Activated naive CD8-positive, alpha-beta T cell treated with anti-CD3 and anti-CD28 coated beads for 36 hours (primary cell): ENCODE measurements at places on chromosomes 6 and 20.

GRCh38 chr6:43280234-43280633, 17.8 kb upstream of the SLC22A7 start:
- peaks cover 42% of the 10 kb centered on the region for H3K27me3 ChIP-seq
- no peak overlapping the region for H3K4me3 ChIP-seq
- no peaks in the 10 kb centered on the region for H3K36me3 ChIP-seq
- H3K27ac ChIP-seq, result no peak overlapping the region

- peaks cover 29% of the 10 kb centered on the region for H3K27me3 ChIP-seq
- peak within 1 kb of the TSS; percentile 20 for H3K4me3 ChIP-seq
- H3K27ac ChIP-seq, result no peak within 1 kb of the TSS
- no peaks in the 10 kb centered on the region for H3K36me3 ChIP-seq
- peaks cover 3% of the 10 kb centered on the region for H3K4me1 ChIP-seq
Observed at GRCh38 chr20:23637282-23638221, at the start of gene CST3. CST3 (minus strand) TSS chr20:23637955; CDS start chr20:23637862, 93 bp downstream.

DNA sequence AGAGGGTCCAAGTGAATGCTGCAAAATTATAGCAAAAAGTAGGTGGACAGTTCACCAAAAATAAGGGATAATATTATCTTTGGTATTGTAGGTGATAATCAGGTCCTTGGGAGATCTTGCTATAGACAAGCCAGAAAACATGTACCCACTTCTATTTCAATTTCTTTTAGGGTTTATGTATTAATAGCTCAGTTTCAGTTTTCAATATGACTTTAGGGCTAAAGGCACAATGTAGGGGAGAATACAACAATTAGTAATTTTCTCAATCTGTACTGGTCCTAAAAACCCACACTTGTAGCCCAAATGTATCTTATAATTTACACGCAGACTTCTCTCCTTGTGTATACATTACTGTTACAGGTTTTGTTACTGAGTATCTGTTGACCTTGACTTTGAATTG, 307.0 kb upstream of the ID4 start:
- H3K4me3 ChIP-seq, result no peak overlapping the region
- H3K27ac ChIP-seq, result no peak overlapping the region
- H3K36me3 ChIP-seq, result no peaks in the 10 kb centered on the region
- H3K27me3 ChIP-seq, result no peaks in the 10 kb centered on the region
- H3K4me1 ChIP-seq, result no peaks in the 10 kb centered on the region

DNA sequence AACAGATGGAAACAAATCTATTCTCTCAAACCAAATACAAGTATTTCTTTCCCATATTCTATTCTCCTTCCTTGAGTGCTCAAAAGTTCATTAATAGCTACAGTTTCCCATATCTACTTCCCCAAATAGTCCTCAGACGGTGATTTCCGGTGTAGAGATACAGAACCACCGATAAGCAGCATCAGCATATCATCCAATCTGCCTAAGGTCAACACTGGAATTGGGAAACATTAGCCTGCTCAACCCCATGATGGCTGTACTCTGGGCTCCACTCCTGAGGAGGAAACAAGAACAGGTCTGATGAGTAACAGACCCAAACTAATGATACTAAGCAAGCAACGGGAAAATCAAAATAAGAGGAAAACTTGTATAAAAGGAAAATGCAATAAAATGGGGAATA, 115.6 kb downstream of the EPB41L2 start:
- no peak overlapping the region for H3K27ac ChIP-seq
- H3K4me3 ChIP-seq, result no peak overlapping the region
- H3K27me3 ChIP-seq, result no peaks in the 10 kb centered on the region
- H3K4me1 ChIP-seq, result peaks cover 5% of the 10 kb centered on the region
- H3K36me3 ChIP-seq, result peaks cover 3% of the 10 kb centered on the region

GRCh38 chr6:125499535-125499934, 197.8 kb upstream of the HDDC2 start:
- no peaks in the 10 kb centered on the region for H3K36me3 ChIP-seq
- H3K27me3 ChIP-seq, result peaks cover 10% of the 10 kb centered on the region
- H3K27ac ChIP-seq, result no peak overlapping the region
- no peaks in the 10 kb centered on the region for H3K4me1 ChIP-seq

DNA sequence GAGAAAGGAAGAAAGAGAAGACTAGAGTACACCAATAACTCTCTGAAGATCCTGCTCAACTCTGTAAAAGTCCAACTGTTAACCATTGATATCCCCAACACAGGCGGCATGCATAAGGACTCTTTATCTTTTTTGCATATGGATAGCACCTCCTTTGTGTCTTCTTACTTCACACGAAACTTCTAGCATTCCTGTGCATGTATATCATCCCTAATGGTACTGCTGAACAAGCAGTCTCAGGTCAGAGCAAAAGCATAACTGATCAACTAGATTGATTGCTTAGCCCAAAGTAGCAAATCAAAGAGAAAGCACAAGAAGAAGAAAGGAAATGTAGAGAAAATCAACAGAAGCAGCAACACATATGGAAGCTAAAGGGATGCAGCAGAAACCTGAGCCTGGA, 234.4 kb downstream of the SYNE1 start:
- DNase-seq, result no peak
- no peaks in the 10 kb centered on the region for H3K36me3 ChIP-seq
- no peak overlapping the region for H3K4me3 ChIP-seq
- H3K27ac ChIP-seq, result no peak overlapping the region
- no peaks in the 10 kb centered on the region for H3K4me1 ChIP-seq

- H3K27ac ChIP-seq, result no peak overlapping the region
- peaks cover 19% of the 10 kb centered on the region for H3K4me1 ChIP-seq
- peak overlapping the region; percentile 88 for H3K4me3 ChIP-seq
- peaks cover 20% of the 10 kb centered on the region for H3K36me3 ChIP-seq
Observed at GRCh38 chr6:3001146-3001772, 1.6 kb downstream of the NQO2 start.

DNA sequence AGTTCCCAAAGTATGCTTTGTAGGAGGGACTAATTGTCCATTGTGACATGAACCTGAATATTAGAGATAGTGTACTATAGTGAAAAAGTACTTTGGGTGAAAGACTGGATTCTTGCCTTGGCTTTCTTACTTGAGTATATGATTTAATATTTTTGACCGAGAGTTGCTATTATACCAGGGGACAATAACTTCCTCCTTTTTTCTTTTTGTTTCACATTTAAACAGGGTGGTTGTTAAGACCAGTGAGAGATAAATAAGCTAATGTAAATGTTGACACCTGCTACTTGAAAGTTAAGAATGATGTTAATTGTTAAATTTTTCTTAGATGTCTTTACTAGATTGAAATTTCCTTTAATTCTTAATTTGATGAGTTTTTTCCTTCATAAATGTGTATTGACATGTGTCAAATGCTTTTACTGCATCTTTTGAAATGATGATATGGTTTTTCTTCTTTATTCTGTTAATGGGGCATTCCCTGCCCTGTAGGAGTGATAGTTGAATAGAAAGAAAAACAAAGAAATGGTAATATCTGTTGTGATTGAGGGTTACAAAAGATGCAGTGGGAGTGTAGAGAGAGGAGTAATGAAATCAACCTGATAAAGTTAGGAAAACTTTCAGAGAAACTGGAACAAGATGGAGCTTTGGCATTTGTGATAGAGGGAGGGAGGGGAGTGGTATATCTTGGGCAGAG, 48.4 kb downstream of the ZFAND3 start:
- H3K4me1 ChIP-seq, result peaks cover 63% of the 10 kb centered on the region
- H3K36me3 ChIP-seq, result peaks cover 35% of the 10 kb centered on the region
- H3K4me3 ChIP-seq, result no peak overlapping the region
- H3K27me3 ChIP-seq, result no peaks in the 10 kb centered on the region

- peaks cover 8% of the 10 kb centered on the region for H3K27me3 ChIP-seq
- no peak overlapping the region for H3K4me3 ChIP-seq
- DNase-seq, result no peak
- no peaks in the 10 kb centered on the region for H3K36me3 ChIP-seq
- H3K27ac ChIP-seq, result no peak overlapping the region
Observed at GRCh38 chr20:19232997-19233794, 20.8 kb downstream of the SLC24A3 start.

DNA sequence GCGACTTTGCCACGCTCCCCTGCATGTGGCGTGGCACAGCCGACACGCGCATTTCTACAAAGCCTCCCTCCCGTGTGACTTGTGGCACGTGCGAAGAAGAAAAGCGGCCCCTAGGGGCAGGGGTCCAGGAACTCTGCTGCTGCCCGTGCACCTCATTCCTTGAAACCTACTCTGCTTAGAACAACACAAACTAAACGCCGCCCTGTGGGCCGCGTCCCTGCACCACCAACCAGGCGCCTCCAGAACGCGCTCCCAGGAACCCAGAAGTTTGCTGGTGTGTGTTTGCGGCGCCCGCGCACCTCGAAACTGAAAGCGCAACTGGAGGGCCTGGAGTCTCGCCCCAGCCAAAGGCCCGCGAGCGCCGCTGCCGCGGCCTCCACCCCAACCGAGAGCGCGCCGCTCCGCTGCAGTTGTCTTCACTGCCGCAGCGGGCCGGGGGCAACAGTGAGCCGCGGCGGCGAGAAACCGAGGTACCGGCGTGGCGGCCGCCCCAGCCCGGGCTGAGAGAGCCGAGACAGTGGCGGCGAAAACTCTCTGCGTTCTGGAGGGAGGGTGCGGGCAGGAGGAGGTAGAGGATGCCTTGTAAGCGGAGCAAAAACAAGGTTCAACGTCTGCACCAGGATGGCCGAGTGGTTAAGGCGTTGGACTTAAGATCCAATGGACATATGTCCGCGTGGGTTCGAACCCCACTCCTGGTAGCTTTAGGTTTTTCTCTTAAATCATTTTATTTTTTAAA, 65.8 kb downstream of the STX11 start:
- peaks cover 33% of the 10 kb centered on the region for H3K4me1 ChIP-seq
- H3K36me3 ChIP-seq, result peaks cover 2% of the 10 kb centered on the region

DNA sequence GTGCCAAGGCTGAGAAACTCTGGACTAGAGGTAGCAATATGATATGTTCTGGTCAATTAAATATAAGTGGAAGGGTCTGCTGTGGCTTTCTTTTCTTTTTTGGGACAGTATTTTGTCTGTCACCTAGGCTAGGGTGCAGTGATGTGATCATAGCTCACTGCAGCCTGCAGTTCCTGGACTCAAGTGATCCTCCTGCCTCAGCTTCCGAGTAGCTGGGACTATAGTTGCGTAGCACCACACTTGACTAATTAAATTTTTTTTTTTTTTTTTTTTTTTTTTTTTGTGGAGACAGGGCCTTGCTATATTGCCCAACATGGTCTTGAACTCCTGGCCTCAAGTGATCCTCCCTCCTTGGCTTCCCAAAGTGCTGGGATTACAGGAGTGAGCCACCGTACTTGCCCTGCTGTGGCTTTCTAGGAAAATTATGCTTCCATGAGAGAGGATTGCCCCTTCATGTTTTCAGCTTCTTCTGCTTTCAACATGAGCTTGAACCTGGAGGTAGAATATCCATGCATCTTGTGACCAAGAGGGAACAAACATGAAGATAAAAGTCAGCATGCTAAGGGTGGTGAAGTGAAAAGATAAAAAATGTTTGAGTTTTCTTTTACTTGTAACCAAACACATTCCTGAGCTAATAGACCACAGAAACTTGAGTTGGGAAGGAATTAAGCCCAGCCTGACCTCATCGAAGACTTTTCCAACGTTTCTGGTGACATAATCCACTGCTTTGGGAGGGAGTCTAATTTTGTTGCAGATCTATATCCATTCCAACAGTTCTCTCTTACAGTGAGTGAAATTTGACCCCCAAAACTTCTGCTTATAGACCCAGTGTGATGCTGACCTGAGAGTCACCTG, 75.1 kb downstream of the CARMIL1 start:
- no peak overlapping the region for H3K4me3 ChIP-seq
- no peak overlapping the region for H3K27ac ChIP-seq

- no peaks in the 10 kb centered on the region for H3K36me3 ChIP-seq
- DNase-seq, result no peak
- no peak overlapping the region for H3K4me3 ChIP-seq
- H3K27ac ChIP-seq, result no peak overlapping the region
- no peaks in the 10 kb centered on the region for H3K4me1 ChIP-seq
Observed at GRCh38 chr20:2336471-2336870, 40.7 kb downstream of the TGM3 start.
